CD4-positive, alpha-beta memory T cell (primary cell): ENCODE measurements at places on chromosomes 7 and 10.

- peak; percentile 25 for DNase-seq
- H3K27me3 ChIP-seq, result no peaks in the 10 kb centered on the region
- H3K27ac ChIP-seq, result peak overlapping the region; percentile 5
- no peaks in the 10 kb centered on the region for H3K36me3 ChIP-seq
Observed at GRCh38 chr10:29736366-29737073, 101.7 kb upstream of the SVIL start.

GRCh38 chr7:132030086-132030568 is 473.7 kb upstream of the PODXL start:
- no peak overlapping the region for H3K27ac ChIP-seq
- no peak overlapping the region for H3K4me3 ChIP-seq
- H3K36me3 ChIP-seq, result no peaks in the 10 kb centered on the region

- no peak overlapping the region for H3K27ac ChIP-seq
- no peaks in the 10 kb centered on the region for H3K36me3 ChIP-seq
- H3K4me3 ChIP-seq, result no peak overlapping the region
- no peaks in the 10 kb centered on the region for H3K4me1 ChIP-seq
- DNase-seq, result no peak
Observed at GRCh38 chr10:102302611-102303010, 57.3 kb downstream of the GBF1 start.

DNA sequence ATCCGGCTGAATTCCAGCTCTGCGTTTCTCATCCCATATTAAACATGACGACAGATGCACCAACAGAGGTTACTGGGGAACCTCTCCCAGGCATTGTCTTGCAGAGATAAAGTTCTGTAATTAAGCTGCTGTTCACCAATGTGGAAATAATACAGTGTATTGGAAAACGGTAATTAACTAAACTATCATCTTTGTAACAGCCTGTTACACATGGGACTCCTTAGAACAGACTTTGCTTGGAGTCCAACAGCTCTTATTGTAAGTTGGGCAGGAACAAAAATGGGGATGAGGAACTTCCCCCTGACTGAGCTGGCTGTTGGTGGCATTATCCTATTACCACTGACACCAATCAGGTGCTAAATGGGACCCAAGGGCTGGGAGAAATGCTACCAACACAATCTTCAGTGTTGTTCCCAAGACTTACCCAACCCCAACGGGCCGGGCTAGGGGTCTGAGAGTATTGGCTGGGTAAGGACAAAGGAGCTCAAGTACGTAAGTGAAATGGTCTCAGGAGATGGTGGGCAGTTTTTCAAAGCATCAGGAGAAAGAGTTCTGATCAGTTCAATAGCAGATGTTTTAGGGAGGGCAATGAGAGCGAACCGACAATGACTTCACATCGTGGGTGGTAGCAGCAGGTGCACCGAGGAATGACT is 759.4 kb downstream of the GRID1 start:
- H3K4me1 ChIP-seq, result peaks cover 31% of the 10 kb centered on the region
- no peak overlapping the region for H3K4me3 ChIP-seq
- H3K36me3 ChIP-seq, result no peaks in the 10 kb centered on the region
- H3K27ac ChIP-seq, result no peak overlapping the region
- H3K27me3 ChIP-seq, result no peaks in the 10 kb centered on the region

DNA sequence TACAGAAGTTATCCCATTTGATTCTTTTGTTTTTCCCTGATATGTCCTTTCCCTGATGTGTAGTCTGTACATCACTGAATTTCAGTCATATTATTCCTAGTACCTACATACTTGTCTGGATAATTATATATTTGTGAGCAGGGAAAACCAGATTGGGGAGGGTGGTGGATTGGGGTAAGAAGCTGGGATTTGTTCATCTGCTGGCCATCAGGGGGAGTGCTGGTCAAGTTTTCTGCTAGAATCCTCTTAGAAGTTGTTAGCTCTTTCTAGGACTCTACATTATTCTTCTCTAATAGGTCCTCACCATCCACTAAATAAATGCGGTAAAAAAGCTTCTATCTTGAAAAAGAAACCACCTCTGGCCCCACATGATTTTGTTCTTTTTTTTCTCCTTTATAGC is 232.7 kb upstream of the TAC1 start:
- H3K36me3 ChIP-seq, result no peaks in the 10 kb centered on the region
- no peak overlapping the region for H3K27ac ChIP-seq
- no peaks in the 10 kb centered on the region for H3K27me3 ChIP-seq

GRCh38 chr7:151242159-151243044 is 6.1 kb downstream of the SMARCD3 start:
- DNase-seq, result peak; percentile 27
- peaks cover 11% of the 10 kb centered on the region for H3K27me3 ChIP-seq
- H3K4me1 ChIP-seq, result peaks cover 40% of the 10 kb centered on the region
- H3K4me3 ChIP-seq, result no peak overlapping the region
- no peak overlapping the region for H3K27ac ChIP-seq

DNA sequence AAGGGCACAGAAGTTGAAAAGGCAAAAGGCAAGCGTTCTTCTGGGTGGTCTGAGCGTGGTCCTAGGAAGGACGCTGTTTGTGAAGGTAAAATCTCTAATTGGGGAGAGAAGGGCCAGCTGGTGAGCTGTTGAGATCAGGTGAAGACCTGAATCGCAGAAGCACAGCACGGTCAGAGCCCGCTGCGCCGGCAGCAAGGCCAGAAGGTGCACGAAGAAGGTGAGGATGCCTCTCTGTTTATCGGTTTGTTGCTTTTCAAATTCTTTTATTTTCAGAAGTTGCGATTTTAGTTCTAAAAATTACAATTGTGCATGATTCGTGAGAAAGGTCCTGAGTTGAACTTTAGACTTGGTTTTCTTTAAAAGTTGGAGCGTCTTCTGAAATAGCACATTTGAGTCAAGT is 247.8 kb upstream of the FOXK1 start:
- no peak for DNase-seq
- H3K27me3 ChIP-seq, result no peaks in the 10 kb centered on the region
- no peaks in the 10 kb centered on the region for H3K4me1 ChIP-seq
- no peak overlapping the region for H3K27ac ChIP-seq
- H3K4me3 ChIP-seq, result no peak overlapping the region

DNA sequence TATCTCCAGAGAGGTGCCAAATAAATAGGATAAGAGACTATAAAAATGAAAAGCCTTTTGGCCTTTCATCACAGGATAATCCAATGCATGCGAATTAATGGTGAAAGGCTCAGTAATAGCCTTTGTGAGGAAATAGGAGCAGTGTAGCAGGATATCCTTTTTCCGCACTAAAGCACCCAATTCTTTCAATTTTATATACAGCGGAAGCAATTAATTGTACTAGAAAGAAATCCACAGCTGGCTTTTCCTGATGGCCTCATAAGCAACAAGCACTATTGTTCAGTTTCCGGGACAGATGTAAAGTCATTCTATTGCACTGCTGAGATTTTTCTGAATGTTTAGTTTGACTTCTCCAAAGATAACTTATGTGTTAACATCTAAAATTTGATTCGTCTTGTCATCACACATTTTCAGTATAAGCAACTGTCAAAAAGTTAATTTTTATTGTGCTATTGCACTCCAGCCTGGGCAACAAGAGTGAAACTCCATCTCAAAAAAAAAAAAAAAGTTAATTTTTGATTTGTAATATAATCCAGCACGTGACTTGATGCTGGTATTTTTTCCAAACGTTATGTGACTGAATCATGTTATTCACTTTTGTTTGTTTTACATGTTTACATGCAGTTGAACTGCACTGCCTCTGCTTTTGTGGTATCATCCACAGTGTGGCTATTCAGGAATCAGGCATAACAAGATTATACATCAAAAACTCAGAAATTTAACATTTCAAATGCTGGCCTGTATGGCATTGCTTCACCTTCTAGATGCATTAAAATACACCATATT is 8.4 kb upstream of the BMPR1A start:
- H3K27ac ChIP-seq, result no peak overlapping the region
- no peak overlapping the region for H3K4me3 ChIP-seq
- H3K27me3 ChIP-seq, result no peaks in the 10 kb centered on the region
- H3K4me1 ChIP-seq, result no peaks in the 10 kb centered on the region
- H3K36me3 ChIP-seq, result no peaks in the 10 kb centered on the region

DNA sequence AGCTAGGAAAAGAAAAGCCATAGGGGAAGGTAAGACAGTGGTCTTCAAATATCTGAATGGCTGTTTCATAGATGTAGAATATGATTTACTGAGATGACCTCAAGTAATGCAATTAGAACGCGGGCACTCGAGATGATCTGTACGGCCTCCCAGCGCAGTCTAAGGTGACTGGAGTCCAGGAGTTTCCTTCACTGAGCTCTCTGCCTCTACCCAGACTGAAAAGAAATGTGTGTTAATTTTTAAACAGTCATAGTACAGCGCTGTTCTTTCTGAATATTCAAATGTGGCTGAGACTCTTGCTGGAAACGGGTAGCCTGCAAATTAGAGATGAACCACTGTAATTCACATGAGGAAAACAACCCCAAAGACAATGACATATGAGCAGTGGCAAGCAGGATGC is 562.4 kb upstream of the AUTS2 start:
- no peak for DNase-seq
- H3K27me3 ChIP-seq, result no peaks in the 10 kb centered on the region
- H3K36me3 ChIP-seq, result no peaks in the 10 kb centered on the region

DNA sequence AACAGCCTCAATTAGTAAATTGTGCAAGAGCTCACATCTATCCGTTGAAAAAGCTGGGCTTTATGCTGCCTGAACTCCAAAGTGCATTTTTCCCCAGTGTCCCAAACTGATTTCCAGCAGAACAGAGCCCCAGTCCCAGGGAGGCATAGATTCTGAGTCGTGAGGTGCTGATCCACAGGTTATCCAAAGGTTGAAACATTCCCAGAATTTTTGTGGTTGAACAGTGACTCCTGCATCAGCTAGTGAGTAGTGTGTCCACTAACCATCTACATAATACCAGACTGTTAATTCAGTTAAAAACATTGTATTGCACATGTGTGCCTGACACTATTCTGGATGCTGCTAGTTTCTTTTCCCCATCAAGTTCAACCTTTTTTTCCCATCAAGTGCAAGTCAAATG is 761.5 kb downstream of the GATA3 start:
- no peak overlapping the region for H3K4me3 ChIP-seq
- DNase-seq, result no peak
- no peak overlapping the region for H3K27ac ChIP-seq
- no peaks in the 10 kb centered on the region for H3K4me1 ChIP-seq

GRCh38 chr7:155429651-155430050 is 28.3 kb upstream of the EN2 start:
- H3K4me1 ChIP-seq, result no peaks in the 10 kb centered on the region
- H3K27ac ChIP-seq, result no peak overlapping the region
- no peak for DNase-seq
- no peaks in the 10 kb centered on the region for H3K36me3 ChIP-seq
- H3K4me3 ChIP-seq, result no peak overlapping the region

DNA sequence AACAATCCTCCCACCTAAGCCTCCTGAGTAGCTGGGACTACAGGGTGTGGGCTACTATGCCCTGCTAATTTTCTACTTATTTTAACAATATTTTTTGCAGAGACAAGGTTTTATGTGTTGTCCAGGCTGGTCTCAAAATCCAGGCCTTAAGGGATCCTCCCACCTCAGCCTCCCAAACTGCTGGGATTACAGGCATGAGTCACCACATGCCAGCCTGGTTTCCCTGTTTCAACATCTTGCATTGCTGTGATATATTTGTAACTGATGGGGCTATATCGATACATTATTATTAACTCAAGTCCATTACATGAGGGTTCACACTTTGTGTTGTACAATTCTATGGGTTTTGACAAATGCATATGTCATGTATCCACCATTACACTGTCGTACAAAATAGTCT is 41.9 kb upstream of the OGDHL start:
- no peak for DNase-seq
- no peaks in the 10 kb centered on the region for H3K4me1 ChIP-seq
- no peak overlapping the region for H3K27ac ChIP-seq
- no peaks in the 10 kb centered on the region for H3K27me3 ChIP-seq
- no peak overlapping the region for H3K4me3 ChIP-seq

DNA sequence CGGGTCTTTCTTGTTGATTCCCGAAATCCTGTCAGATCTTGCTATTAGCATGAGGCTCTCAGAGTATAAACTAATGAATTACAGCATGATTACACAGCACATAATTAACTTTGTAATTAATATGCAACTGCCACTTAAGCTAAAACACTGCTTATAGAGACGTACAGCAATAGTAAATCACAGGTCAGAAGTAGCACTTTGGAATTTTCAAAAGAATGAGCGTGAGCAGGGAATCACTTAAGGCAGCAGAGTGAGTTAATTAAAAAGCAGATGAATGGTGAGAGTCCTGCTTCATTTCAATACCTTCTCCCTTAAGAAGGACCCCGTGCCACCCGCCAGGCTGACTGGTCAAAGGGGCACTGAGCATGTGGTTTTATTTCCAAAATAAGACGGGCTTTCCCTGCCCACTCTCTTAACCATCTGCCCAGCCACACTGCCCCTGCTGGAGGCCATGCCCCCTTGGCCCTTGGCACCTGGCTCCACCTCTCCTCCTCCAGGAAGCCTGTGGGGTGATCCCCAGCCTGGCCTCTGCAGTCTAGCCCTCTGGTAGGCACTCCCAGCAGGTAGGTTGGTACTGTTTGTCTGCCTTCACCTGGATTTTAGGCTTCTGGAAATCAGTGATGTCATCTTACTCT is 117.8 kb downstream of the ZMIZ1 start:
- H3K27ac ChIP-seq, result no peak overlapping the region
- no peak overlapping the region for H3K4me3 ChIP-seq
- H3K36me3 ChIP-seq, result no peaks in the 10 kb centered on the region
- no peaks in the 10 kb centered on the region for H3K4me1 ChIP-seq

- peak overlapping the region; percentile 90 for H3K27ac ChIP-seq
- peak; percentile 44 for DNase-seq
- H3K4me3 ChIP-seq, result peak overlapping the region; percentile 96
Observed at GRCh38 chr7:94003446-94004023, 620 bp downstream of the BET1 start.

DNA sequence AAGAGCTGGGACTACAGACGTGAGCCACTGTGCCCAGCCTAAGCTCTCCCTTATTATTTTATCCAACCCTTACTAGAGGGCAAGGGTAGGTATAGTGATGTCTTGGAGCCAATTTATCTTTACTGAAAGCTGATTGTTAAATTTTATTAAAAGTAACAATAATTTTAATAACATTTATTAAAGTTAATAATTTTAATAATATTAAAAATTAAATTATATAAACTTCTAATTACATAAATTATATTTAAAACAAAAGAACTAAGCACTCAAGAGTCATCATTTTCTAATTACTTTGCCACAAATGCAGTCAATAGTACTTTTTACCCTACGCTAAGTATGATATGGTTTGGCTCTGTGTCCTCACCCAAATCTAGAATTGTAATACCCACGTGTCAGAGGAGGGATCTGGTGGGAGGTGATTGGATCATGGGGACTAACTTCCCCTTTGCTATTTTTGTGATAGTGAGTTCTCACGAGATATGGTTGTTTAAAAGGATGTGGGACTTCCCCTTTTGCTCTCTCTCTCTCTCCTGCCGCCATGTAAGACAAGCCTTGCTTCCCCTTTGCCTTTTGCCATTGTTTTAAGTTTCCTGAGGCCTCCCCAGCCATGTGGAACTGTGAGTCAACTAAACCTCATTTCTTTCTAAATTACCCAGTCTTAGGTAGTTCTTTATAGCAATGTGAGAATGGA is 58.4 kb upstream of the ETV1 start:
- no peak overlapping the region for H3K4me3 ChIP-seq
- DNase-seq, result no peak
- H3K27ac ChIP-seq, result no peak overlapping the region
- no peaks in the 10 kb centered on the region for H3K27me3 ChIP-seq
